ENCODE measurements at places on chromosomes 11 and 22.

DNA sequence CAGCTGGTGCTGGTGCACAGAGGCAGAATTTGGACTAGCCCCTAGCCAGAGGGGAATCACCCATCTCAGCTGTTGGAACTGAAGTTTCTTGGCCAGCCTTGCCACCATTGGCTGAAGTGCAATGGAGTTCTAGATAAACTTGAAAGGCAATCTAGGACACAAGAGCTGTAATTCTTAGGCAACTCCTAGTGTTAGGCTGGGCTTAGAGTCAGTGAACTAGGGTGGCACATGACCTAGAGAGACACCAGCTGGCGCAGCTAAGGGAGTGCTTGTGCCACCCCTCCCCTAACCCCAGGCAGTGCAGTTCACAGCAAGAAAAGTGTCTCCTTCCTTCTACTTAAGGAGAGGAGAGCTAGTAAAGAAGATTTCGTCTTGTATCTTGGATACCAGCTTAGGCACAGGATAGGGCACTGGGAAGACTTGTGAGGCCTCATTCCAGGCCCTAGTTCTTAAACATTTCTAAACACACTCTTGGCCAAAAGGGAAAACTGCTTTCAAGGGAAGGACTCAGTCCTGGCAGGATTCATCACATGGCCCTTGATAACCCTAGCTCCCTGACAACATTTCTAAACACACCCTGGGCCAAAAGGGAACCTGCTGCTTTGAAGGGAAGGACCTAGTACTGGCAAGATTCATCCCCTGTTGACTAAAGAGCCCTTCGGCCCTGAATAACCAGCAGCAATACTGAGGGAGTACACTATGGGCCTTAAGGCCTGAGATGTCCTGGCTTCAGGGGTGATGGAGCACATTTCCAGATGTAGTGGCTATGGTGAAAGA, 53.4 kb downstream of the XRRA1 start:
- no peak for DNase-seq

DNA sequence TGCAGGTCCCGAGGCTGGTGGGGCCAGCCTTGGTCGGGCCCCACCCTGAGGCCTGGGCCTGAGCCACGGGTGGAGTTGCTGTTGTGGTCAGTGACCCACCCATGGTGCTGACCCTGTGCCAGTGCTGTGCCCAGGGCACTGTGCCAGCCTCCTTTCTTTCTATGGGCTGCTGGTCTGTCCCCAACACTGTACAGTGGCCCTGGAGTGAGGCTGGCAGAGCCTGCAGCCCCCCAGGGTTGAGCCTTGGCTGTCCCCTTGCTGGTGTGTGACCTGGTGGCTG, 1235.7 kb downstream of the BRD1 start:
- DNase-seq, result no peak

GRCh38 chr11:116229236-116229970, 543.4 kb downstream of the BUD13 start:
- DNase-seq, result no peak

DNA sequence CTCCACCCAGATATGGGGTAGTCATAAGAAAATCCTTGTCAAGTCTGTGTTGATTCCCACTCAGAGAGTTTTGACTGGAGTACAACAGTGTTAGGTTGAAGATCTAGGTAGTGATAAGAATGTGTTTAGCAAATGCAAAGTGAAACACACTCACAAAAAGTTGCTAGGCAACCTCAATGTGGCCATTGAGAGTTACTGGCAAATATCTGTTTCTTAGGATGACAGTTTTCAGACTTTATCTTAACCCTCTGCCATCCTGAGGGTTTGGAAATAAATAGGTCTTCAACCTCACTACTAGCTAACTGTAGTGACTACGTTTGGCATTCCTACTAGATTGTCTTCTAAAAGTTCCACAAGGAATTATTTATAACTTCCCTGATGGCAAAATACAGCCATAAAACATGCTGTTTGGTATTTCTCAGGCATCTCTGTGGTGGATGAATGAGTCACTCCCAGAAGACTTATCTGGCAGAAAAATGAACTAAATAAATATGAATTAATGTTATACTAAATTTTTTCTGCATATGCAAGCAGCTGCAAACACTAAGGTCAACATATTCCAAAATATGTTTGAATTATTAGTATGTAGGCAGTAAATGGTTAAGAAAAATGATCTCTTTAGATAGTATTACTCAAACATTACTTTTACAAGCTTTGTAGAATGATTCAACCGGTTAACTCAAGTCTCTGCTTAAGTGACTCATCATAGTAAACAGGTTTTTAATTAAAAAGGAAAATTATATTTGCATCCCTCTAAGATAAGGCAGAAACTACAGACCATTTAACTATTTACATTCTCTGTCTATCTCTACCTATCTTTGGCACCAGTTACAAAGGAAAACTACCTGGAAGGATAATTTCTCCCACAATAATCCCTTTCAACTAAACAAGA, 17.1 kb upstream of the SYTL2 start:
- peak; percentile 82 for DNase-seq

- DNase-seq, result no peak
Measured at GRCh38 chr11:92857407-92857806, 112.0 kb upstream of the MTNR1B start.

Measured in HT1080 (cell line).